Stimulated activated CD4-positive, alpha-beta T cell treated with anti-CD3 and anti-CD28 coated beads, Interleukin-1b, Interleukin-23, amount 100 ng/mL, for 48 hours (primary cell): ENCODE measurements at places on chromosomes 7 and 10.

DNA sequence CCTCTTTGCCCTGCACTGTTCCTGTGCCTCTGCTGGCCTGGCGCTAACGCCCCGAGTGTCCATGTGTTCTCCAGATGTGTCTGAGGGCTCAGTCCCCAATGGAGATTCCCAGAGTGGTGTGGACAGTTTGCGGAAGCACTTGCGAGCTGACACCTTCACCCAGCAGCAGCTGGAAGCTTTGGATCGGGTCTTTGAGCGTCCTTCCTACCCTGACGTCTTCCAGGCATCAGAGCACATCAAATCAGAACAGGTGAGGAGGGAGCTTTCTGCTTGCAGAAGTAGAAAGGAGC lies 60.9 kb downstream of the PAX2 start:
- DNase-seq, result no peak

- no peak for DNase-seq
Observed at GRCh38 chr7:8444468-8444769, 11.0 kb downstream of the NXPH1 start.

DNA sequence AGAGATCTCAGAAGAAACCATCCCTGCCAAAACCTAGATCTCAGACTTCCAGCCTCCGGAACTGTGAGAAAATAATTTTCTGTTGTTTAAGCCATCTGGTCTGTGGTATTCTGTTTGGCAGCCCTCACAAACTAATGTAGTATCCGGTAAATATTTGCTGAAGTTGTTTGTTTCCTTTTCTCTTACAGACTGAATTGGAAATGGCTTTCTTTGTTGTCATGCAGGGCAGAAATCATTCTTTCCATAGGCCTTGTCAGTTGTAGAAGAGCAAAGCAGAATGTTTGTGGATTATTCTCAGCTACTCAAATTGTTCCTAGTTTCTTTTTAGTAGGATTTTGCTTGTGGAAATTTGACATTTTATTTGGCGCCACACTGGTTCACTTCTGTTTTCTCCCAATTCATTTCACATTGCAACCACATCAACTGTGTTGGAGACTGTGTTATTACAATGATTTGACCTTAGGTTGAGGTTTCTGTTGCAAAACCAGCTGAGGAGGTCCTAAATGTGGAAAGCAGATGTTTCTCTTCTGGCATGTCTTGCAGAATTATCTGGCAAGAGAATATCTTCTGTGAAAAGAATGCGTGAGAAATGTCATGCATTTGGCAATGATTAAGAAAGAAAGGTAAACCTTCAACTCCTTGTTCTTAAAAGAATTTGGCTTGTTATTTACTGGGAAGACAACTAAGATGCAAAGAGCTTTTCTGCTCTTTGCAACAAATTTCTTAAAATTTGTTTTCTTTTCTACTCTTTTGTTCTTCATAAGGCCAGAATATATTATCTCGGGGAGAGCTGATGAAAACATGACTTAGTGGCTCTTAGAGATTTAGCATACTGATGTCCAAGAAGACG lies 25.8 kb downstream of the ACTA2 start:
- no peak for DNase-seq

DNA sequence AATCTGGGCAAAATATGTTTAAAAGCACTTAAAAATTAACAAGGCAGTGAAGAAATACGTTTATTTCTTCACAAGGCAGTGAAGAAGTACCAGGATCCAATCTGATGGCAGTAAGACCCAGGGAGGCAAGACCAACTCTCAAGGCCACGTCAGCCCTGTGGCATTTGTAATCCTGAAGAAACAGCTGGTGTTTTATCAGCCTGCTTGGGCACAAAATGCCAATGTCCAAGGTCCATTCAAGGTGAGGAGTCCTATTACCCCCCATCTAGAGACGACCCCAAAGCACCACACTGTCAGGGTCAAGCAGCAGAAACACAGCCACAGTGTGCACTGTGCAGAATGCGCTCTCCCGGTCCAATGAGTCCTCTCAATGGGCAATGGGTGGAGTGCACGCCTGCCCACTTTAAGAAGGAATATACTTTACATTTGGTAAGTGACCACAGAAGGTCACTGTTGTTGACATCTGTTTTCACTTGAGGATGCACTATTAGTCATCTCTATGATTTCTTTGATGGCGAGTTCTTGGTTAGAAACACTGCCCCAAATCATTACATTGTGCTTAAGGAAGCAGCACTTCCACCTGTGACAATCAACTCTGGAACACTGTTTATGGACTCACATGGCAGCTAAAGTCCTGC lies 12.8 kb downstream of the CPXM2 start:
- DNase-seq, result no peak

DNA sequence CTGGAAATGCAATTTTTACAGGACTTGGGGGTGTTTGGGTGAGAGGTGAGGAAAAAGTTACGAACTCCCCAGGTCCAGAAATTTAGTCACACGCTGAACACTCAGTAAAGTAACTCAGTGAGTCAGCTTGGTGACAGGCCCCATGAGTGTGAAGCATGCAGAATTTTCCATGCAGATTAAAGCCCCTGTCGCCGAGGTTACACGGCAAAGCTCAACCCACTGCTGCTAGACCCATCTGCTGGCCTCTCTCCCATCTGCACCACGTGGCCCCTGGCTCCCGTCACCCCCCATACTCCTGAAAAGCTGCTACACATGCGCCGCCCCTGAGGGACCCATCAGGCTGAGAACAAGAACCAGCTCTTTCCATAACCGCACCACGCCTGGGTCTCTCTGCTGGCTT lies 7.0 kb upstream of the MMP21 start:
- DNase-seq, result no peak
